ENCODE measurements at places on chromosomes 16 and 17. TPM values are rescaled to one million over a fixed set of nuclear protein-coding genes. Genes with fewer than 3 reads are reported as not detected.

Gene GFAP
- 11.0 TPM for total RNA-seq

GRCh38 chr17:48564188-48565021, 13.7 kb downstream of the HOXB4 start:
- no peak for DNase-seq

Gene IL17C
- not detected for total RNA-seq

GRCh38 chr16:29975134-29975538, 1.5 kb downstream of the TAOK2 start:
- DNase-seq = no peak

GRCh38 chr17:68576137-68576536, 25.0 kb downstream of the FAM20A start:
- no peak for DNase-seq

DNA sequence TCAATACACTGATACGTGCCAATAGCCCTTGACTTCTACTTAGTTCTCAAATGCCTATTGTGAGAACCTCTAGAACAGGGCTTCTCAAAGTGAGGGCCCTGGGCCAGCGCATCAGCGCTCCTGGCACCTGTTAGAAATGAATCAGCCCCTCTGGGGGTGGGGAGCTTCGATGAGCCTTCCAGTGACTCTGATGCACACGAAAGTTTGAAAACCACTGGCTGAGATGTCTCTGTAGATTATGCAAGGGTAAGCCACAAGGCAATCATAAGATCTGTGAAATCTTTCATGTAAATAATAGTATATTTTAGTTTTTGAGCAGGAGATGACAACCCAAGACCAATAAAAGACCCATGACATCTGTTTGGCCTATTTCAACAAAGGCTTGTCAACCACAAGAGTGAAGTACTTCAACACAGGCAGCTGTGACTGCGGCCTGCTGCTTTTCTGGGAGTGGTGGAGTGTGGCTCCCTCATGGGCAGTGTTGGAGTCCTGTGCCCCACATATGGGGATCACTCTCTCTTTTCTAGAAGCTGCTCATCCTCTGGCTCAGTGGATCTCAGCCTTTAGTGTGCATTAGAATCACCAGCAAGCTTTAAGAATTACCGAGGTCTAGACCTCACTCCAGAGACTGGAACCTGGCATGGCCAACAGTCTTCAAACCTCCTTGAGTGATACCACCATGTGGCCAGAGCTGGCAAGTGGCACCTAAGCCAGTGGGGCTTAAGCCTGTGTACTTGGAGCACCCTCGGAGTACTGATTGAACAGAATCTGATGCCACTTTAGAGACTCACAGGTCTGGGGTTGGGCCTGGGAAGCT, 5.8 kb downstream of the MTHFSD start:
- DNase-seq = no peak

Gene CCL17
- total RNA-seq = not detected

Gene TMEM132E
- 0.46 TPM for total RNA-seq

DNA sequence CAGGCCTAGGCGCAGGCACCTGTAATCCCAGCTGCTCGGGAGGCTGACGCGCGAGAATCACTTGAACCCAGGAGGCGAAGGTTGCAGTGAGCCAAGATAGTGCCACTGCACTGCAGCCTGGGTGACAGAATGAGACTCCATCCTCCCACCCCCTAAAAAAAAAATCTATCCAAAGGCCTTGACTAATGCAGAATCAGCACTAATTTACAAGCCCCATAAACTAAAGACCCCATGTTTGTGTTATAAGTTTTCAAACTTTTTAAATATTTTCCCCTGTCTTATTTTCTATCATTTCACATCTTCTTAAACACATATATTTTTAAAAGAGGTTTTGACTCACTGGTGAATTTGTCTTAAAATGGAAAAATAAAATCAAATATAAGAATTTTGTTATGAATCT, 713.1 kb downstream of the WWOX start:
- DNase-seq = no peak

Gene LYRM9
- 24.6 TPM for total RNA-seq

All from cardiac muscle cell (in vitro differentiated cells and primary cell).